ENCODE measurements at places on chromosomes 6 and 20. TPM values are rescaled to one million over a fixed set of nuclear protein-coding genes. Genes with fewer than 3 reads are reported as not detected.

Gene QKI
- 57.1 TPM for total RNA-seq

Gene DEK
- total RNA-seq, result 68.5 TPM

Gene SIRPB2
- total RNA-seq, result not detected

Gene CGA
- 0.23 TPM for total RNA-seq

Gene TMEM200A
- total RNA-seq, result not detected

Gene HLA-DRA
- not detected for total RNA-seq

Gene EIF2S2
- 89.7 TPM for total RNA-seq

Gene SLC22A23
- total RNA-seq, result 9.1 TPM

Gene SLC22A2
- 0.15 TPM for total RNA-seq

Gene VGLL2
- not detected for total RNA-seq

Gene TXLNB
- not detected for total RNA-seq

Gene DEFB115
- not detected for total RNA-seq

Gene ANKEF1
- total RNA-seq, result 6.0 TPM

Gene TUBB2B
- 15.2 TPM for total RNA-seq

Gene CDC40
- total RNA-seq, result 7.9 TPM

Gene FNDC11
- total RNA-seq, result 0.25 TPM

Gene GSTA3
- total RNA-seq, result not detected

Gene GPX5
- total RNA-seq, result not detected

Gene RNF144B
- 0.41 TPM for total RNA-seq

Gene MRAP2
- total RNA-seq, result 1.7 TPM

Gene ZNF334
- not detected for total RNA-seq

Gene PI16
- total RNA-seq, result not detected

Gene GTPBP2
- 21.1 TPM for total RNA-seq

Gene OPN5
- total RNA-seq, result not detected

Gene PRSS35
- not detected for total RNA-seq

Gene CHRNA4
- 0.38 TPM for total RNA-seq

Gene IL17F
- total RNA-seq, result not detected

Gene XKR7
- total RNA-seq, result 0.02 TPM

Gene GABRR1
- not detected for total RNA-seq

Gene HRH3
- not detected for total RNA-seq

Gene OPRM1
- total RNA-seq, result not detected

Gene OR2B6
- total RNA-seq, result not detected

Gene TFAP2A
- total RNA-seq, result 9.6 TPM

Gene FKBP1C
- 1.8 TPM for total RNA-seq

Gene RIMS1
- total RNA-seq, result not detected

Gene OTOR
- not detected for total RNA-seq

Gene NRSN1
- not detected for total RNA-seq

Gene IMPG1
- not detected for total RNA-seq

Gene RHAG
- total RNA-seq, result not detected

Gene FAM83C
- 0.06 TPM for total RNA-seq

Gene CLDN20
- not detected for total RNA-seq

Gene OPRL1
- 0.97 TPM for total RNA-seq

Measured in A549 treated with Mapracorat at 1 μM for 4 hours (cell line).